Activated CD4-positive, alpha-beta T cell treated with anti-CD3 and anti-CD28 coated beads for 36 hours (primary cell): ENCODE measurements at places on chromosomes 5 and 9.

DNA sequence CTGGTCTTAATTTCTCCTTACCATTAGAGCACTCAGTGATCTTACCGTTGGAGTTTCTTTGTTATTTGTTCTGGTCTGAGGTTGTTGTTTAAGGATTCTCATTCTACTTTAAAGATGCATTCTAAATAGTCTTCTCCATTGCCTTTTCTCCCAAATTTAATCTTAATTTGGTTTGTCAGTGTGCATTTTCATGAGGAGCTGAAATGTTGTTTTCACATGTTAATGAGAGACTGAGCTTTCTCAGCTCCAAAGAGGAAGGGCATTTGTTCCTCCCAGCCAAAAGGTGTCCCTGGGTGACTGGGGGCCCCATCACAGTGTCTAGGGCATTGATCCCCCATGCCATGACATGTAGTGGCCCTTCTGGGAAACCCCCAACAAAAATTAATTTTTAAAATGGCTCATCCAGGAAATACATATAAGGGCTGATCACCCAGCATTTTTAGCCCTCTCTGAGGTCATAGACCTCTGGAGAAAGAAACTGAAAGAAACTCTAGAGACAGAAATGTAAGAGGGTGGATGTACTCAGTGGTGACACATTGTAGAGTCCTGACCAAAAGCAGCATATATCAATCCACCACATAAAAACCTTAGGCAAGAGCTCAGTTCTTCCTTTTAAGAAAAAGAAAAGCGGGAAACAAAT lies 240.4 kb upstream of the RAI14 start:
- no peak for DNase-seq

- DNase-seq = no peak
Measured at GRCh38 chr5:11903121-11903613, 1.1 kb downstream of the CTNND2 start.

DNA sequence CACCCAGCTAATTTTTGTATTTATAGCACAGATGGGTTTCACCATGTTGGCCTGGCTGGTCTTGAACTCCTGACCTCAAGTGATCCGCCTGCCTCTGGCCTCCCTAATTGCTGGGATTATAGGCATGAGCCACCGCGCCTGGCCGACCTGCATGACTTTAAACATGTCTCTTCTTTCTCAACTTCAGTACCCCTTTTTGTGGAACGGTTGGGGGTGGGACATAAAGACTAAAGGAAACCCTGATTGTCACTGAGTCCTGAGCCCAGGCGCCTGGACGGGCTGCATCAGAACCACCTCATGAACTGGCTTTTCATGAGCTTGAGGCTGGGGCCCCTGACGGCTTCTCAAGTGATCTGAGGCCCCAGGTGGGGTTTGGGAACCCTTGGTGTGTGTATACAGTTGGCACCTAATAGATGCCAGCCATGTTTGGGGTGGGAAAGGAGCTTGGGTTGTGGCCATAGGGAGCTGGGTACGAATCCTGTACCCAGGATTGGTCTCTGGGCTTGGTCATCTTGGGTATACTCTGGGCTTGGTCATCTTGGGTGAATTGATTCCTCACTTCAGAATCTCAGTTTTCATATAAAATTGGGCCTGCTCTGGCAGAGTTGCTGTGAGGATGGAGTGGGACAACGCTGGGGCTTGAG lies 2.2 kb downstream of the GRK6 start:
- peak; percentile 46 for DNase-seq

DNA sequence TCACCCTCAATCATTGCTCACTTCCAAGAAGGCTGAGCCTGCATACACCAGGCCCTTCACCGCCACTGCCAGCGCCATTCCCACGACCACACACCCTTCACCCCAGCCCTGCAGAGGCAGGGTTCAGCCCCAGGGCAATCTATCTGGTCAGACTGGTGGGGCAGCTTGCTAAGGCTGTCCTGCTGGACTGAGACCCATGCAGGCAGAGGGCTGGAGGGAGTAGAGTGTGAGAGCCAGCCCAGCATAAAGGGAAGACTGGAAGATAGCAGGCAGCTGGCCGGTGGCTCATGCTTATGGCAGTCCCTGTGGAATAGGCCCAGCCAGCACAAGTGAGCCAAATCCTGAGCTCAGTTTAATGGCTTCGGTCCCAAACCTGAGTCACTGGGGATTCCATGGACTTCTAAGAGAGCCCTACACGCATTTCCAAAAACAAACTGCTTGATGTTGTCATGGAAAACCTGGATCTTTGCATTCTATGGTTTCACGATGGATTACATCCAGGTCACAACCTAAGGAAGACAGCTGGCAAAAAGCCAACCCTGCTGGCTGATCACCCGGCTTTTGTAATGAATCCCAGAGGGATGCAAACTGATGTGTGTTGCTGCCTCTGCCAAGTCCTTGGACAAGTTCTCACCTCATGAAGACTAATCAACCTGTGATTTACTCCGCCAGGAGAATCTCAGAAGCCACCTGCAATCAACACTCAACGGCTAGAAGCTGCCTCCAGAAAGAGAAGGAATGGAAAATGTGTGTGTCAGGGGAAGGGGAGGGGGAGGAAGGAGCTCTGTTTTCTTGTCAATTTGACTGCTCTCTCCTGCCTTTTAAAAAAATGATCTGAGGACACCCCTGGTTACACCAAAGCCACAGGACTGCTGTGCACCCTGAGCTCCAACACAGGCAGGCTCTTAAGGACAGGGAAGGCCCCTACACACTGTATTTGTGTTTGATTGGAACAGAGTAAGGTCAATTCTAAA lies 143.6 kb downstream of the LHFPL2 start:
- DNase-seq = no peak

DNA sequence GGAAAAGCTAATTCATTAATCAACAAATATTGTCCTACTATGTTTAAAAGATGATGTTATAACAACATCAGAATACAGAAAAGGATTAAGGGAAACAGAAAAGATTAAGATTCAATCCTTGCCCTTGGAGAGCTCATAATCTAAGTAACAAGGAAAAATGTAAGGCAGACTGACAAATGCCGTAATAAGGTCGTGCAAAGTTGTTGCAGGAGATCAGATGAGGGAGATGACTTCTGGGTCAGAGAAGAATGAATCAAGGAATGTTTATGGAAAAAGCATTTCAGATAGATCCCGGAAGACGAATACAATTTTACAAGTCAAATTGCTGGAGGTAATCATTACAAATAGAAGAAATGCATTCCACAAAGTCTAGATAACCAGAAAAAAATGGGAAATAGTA lies 6.4 kb downstream of the ADAMTS6 start:
- DNase-seq = no peak

GRCh38 chr9:126146254-126147145 lies 180.1 kb upstream of the MVB12B start:
- DNase-seq = peak; percentile 55

DNA sequence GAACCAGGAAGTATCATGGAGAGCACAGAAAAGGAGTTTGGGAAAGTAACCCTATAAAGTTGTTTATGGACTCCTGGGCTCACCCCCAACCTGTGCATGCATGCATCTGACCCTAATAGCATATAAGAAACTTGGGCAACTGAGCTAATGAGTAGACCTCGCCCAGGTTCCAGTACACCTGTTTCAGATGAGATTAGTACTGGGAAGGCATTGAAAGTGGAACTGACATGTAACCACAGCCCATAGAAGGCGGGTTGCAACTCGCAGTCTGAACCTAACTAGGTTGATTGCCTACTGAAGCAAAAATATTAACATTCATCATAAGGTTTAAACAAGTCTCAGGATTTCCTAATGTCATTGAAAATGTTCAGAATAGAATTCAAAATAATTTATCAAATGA lies 87.0 kb downstream of the WNK2 start:
- no peak for DNase-seq

GRCh38 chr5:38678076-38678475 lies 121.6 kb upstream of the LIFR start:
- DNase-seq = no peak

DNA sequence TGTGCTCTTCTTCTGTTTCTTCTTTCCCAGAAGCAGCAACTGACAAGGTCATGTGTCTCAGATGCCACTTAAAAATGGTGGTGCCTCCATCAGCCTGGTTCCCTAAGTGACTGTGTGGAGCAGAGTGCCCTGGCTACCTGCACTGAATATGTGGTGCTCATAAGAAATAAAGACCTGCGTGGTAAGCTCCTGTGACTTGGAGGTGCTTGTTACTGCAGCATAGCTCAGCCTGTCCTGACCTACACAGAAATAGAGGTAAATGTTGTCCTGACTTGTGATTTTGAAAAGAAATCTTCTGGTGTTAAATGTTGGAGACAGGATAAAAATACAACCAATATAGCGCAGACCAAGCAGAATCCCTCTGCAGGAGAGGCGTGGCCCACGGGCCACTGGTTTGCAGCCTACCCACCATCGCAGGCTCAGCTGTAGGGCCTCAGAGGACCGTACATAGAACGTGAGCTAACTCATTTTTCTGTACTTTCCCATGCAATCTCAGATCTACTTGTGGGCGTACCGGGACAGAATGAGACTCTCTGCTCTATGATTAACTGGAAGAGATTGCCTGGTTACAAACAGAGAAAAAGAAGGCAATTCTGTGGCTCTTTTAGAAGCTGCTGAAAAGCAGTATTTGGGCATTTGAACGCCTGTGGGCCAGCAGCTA lies 79.4 kb upstream of the UNC5A start:
- DNase-seq = no peak

- DNase-seq = no peak
Measured at GRCh38 chr5:180281706-180282105, 10.2 kb downstream of the MAPK9 start.

- DNase-seq = no peak
Measured at GRCh38 chr9:93906195-93906880, 48.8 kb downstream of the BARX1 start.

GRCh38 chr9:136740971-136741882 lies 1.5 kb downstream of the LCN10 start:
- DNase-seq = no peak

- DNase-seq = no peak
Measured at GRCh38 chr5:175861337-175862130, 9.8 kb upstream of the CPLX2 start.

GRCh38 chr5:108459769-108460168 lies 77.9 kb upstream of the FBXL17 start:
- no peak for DNase-seq

DNA sequence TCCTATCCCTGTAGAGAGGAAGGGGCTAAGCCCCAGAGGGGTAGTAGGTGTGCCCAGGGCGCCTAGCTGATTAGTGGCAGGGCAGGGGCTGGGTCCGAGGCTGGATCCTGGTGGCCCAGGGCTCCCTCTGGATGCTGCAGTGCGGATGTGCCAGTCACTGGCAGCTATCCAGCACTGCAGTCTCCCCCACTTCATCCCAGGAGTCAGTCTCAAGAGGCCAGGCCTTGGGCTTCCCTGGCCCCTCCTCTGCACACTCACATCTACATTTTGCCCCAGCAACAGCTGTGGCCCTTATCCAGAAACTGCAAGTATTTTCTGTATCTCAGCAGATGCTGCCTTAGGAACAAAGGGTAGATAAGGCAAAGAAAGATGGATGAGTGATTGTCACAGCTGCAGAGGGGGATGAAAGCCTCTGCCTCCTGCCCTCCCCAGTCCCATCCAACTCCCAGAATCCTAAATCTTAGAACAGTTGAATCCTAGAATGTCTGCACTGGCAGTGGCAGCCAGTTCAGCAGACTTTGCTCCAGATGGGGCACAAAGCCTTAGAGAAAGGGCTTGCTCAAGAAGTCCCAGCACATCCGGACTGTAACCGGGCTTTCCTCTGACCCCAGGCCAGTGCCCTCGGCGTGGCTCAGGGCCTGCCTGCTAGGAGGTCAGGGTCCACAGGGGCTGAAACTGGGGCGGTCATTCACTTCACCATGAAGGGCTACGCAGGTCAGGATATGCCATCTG lies 1.6 kb downstream of the ANXA6 start:
- peak; percentile 61 for DNase-seq

DNA sequence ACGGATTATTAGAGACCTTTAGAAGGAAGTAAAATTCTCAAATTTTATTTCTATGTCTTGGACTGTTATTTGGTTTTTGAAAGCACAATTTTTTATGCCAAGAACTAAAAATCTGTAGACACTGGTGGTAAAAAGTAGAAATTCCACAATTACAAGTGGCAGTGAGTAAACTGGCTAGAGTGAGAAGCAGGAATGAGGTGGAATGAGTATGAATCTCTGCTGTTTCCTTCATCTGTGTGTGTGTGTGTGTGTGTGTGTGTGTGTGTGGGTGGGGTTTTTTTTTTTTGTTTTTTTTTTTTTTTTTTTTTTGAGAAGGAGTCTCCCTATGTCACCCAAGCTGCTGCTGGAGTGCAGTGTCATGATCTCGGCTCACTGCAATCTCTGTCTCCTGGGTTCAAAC lies 94.2 kb downstream of the TLE4 start:
- DNase-seq = no peak

DNA sequence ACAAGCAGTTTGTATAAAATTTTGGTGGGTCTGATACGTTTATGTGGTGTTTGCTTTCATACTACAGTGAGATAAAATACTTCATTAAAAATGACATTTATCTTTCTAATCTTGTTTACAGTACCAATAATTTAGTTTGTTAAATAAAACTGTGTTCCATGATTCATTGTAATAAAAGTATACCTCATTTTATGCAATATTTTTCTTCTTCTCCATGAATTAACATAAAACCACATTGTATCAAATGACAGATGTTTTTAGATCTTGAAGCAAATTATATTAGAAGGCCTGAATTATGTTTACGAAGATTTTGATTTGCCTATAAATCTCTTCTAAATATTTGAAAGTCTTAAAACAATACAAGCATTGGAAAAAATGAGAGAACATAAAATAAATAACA lies 1443.0 kb upstream of the CDH6 start:
- DNase-seq = no peak

- DNase-seq = no peak
Measured at GRCh38 chr5:13919087-13919486, 25.4 kb downstream of the DNAH5 start.

DNA sequence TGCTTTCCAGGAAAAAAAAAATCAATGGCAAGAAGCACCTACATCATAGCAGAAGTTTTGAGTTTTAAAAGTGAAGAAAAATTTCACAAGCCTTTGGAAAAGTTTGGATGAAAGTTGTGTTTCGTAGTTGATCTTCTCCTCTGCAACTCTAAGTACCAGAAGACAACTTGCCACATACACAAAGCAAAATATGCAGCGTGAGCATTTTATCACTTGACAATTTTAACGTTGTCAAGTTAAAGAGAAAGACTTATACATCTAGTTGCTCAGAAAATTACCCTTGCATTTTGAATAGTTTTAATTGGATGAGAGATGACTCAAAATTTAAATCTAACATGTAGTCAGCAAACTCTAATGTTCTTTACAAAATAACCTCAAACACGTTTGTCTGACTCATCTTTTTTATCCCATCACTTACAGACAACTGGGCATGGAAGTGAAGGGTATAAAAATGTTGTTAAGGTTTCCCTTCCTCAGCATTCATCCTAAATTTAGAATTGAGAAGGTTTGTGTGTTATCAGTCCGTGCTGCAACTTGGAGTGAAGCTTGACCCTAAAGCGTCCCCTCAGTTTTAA lies 213.4 kb downstream of the MARCHF11 start:
- DNase-seq = no peak
